ENCODE measurements at places on chromosomes 6 and 20. TPM values are rescaled to one million over a fixed set of nuclear protein-coding genes. Genes with fewer than 3 reads are reported as not detected.
A peak's percentile ranks its signal among the peaks of the same experiment; 100 is the strongest.

USP49 gene
- 8.3 TPM for total RNA-seq

E2F3 gene
- 13.1 TPM for total RNA-seq

SAMD5 gene
- total RNA-seq, result not detected

DNA sequence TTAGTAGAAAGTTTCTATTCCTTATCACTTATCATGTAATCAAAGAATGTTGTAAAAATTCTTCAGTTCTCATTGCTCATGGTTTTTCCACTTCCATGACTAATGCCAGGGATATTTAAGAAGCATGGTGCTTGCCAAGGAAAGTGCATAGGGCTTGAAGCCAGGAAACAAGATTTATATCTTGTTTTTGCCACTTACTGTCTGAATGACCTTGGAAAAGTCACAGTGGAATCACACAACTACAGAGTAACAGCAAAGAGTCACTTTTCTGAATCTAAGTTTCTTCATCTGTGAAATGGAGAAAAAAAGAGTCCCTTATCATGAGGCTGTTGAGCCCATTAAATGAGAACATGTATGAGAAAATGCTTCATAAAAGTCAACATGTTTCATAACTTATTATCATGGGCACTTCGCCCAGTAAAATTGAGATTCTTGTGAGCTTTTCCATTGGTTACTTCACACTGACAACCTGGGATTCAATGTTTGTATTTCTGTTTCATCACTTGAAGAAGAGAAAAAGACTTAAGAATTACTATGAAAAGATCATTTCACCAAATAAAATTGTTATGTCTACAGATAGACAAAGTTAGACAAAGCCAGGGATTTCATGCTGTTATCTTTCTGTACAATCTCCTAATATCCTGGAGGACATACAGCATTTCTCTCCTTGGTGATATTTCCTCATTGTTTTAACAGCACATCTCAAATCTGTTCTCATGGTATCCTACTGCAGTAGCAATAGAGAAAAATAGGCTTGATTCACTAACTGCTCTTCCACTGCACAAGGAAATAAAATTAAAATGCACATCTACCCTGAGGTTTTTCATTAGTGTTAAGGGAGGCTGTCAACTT lies 7.6 kb upstream of the BMP5 start:
- no peaks in the 10 kb centered on the region for H3K4me1 ChIP-seq
- no peaks in the 10 kb centered on the region for H3K27me3 ChIP-seq
- DNase-seq, result no peak
- H3K36me3 ChIP-seq, result no peaks in the 10 kb centered on the region
- H3K27ac ChIP-seq, result no peak overlapping the region

DNA sequence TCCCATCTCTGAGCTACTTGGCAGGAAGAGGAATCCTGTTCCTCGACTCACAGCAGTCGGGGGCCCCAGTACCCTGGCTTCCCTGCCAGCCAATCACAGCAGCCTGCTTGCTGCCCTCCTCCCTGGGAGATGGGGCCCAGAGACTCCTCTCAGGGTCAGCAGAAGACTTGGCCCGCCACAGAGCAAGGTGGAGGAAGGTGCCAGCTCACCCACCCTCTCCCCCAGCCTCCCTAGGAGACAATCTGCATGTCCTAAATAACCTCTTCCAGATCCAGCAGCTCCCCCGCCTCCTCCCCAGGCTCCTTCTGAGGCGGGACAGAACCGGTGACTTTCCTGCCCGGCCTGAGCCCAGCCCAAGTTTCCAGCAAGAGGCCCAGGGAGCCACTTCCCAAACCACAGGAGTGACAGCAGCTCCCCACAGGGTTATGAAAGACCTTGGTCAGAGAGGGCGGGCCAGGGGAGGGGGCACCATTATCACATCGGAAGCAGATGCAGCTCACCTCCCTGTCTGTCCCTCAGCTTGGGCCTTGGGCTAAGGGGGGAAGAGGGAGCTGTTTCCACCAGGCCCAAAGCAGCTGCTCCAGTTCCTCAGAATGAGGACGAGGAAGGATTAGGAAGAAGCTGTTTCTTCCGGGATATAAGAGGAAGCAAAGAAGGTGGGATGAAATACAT lies 2.3 kb downstream of the CCND3 start:
- peak overlapping the region; percentile 99 for H3K27ac ChIP-seq
- no peaks in the 10 kb centered on the region for H3K27me3 ChIP-seq
- peaks cover 70% of the 10 kb centered on the region for H3K36me3 ChIP-seq
- peaks cover 46% of the 10 kb centered on the region for H3K4me1 ChIP-seq
- DNase-seq, result peak; percentile 76

DNA sequence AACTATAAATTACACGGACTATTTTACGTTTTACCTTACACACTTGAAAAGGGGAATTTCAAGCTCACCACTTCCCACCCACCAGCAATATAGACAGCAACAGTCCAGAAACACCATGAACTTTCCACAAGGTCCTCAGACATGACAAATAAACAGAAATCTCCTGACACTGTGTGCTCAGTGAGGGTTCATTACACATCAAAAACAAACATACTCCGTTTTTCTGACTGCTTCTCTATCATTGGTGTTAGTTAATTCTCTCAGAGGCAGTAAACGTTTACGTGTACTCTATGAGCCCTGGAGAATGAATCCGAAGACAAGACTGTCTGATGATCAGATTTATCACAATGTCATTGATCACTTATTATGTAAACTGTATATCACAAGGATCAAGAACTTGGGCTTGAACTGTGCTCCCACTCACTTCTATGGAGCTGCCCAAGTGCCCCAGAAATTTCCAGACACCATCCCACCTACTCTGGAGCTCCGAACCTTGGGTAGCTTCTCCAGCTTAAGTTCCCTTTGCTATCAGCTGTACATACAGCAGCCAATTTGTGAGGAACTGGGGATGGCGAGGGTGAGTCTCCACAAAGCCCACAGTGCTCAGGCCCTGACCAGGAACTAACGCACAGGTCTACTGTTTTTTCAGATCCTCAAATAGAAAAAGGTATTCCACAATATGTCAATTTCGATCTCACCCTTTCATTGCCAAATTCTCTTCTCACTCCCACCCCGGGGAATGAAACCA lies 86.0 kb downstream of the ALDH8A1 start:
- no peak overlapping the region for H3K4me3 ChIP-seq
- H3K36me3 ChIP-seq, result no peaks in the 10 kb centered on the region
- H3K4me1 ChIP-seq, result no peaks in the 10 kb centered on the region
- no peak for DNase-seq
- H3K27me3 ChIP-seq, result no peaks in the 10 kb centered on the region
